ENCODE measurements at places on chromosomes 3 and 15.

- DNase-seq = no peak
These were observed 337.3 kb downstream of the FOXP1 start for GRCh38 chr3:71245971-71246880.

DNA sequence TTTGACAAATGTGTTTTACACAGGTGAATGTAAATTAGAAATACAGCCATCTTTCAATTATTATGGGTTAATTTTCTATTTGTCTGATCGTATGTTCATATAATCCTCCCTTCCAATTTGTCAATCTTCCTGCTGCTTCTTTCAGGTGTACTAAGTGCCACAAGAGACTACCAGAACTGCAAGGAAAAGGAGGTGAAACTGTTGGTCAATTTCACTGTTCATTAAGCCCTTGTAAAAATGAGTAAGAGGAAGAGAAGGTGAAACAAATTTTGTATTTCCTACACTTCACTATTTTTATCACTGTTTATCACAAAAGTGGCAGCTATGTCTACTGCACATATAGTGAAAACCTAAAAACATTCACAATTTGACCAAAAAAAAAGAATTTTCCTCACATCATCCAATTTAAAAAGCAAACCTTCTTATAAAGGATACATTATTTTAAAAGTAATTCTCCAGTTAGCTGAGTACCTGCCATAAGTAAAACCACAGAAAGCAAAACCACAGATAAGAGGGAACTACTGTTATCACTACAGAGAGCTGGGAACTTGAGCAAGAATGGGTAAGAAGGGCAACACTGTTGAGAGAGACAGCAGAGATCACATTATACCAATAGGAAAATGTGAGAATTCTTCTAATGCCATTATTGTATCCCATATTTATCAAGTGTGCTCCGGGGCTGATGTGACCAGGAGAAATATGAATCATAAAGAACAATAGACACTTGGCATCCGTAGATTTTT, 163.0 kb downstream of the TBC1D5 start:
- DNase-seq = no peak

DNA sequence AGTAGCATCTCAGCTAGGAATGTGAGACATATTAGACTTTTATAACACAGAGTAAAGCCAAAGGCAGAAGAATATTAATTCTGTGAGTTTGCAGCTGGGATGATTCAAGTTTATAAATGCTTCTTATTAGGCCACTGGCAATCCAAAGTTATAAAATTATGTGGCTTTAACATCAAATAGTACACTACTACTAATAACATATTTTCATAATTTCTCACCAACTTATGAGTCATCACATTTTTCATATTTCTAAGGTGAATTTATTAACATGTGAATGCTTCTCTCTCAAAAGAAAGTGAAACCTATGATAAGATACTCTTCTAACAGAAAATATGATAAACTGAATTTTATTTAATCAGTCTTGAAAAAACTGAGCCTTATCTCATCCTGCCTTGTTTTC, 1348.2 kb upstream of the ALCAM start:
- no peak for DNase-seq

DNA sequence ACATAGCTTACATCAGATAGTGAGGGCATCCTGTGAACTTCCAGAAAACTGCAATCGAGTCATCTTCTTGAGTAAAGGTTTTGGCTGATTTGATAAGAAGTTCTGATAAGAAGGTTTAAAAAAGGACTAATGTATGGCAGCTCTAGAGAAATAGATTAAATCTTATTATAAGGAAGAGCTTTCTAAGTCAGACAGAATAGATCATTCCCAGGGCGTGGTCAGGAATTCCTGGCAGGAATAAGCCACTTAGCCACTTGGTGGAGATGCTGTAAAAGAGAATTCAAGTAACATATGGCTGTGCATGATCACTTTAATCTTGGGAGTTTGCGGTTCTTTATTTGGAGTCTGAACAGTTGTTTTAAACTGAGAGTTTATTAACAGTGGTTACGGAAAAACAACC, 17.4 kb downstream of the PGBD4 start:
- no peak for DNase-seq

DNA sequence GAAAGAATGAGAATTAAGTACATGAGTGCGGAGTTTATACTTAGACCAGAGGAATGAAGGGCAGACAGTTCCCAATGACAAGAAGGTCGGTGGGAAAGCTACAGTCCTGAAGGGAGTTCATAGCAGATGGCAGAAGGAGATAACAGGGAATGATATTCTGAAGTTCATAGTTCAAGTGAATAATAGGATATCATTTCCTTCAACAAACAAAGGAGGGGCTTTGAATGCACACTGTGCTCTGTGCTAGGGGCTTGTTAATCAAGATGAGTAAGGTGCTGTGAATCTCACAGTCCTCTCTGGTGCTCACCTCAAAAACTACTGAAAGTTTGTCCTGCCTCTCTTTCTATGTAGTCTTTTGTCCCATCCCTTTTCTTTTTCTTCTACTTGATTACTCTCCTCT, 41.9 kb downstream of the SIDT1 start:
- no peak for DNase-seq

DNA sequence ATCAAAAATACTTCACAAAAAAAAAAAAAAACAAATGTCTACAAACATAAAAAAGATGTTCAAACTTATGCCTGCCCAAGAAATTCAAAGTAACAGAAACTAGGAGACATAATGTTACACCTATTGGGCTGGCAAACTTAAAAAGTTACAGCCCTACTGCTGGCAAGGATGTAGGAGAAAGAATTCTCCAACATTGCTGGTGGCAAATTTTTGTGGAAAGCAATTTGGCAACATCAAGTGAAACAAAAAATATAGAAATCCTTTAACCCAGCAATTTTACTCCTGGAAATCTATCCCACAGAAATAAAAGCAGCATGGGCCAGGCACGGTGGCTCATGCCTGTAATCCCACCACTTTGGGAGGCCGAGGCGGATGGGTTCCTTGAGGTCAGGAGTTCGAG, 73.2 kb downstream of the STAG1 start:
- DNase-seq = no peak

DNA sequence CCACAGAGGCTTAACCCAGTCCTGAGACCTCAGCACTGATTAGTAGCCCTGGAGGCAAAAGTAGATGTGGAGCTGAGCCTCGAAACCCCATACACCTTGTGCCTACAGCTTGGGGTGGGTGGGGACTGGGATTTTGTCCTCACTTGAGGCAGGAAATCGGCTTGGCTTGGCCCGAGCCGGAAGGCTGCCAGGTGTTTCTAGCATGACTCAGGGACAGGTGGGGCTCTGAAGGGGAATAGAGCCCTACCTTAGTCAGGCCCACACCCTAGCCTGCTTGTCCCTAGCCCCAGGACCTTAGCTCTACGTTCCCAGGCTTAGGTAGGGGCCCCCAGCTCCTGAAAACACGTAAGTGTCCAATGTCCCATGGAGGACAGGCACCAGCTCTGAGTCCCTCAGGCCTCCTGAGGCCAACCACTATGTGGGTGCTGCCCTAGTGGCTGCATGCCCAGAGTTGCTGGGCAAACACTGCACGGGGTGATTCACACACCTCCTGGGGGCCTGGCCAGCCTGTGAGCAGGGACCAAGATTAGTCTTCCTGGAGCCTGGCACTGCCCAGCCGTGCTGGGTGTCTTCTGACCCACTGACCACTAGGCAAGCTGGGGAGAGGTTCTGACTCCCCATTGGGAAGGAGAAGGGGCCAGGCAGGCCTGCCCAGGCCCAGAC, 3.1 kb downstream of the MST1R start:
- DNase-seq = peak; percentile 19

DNA sequence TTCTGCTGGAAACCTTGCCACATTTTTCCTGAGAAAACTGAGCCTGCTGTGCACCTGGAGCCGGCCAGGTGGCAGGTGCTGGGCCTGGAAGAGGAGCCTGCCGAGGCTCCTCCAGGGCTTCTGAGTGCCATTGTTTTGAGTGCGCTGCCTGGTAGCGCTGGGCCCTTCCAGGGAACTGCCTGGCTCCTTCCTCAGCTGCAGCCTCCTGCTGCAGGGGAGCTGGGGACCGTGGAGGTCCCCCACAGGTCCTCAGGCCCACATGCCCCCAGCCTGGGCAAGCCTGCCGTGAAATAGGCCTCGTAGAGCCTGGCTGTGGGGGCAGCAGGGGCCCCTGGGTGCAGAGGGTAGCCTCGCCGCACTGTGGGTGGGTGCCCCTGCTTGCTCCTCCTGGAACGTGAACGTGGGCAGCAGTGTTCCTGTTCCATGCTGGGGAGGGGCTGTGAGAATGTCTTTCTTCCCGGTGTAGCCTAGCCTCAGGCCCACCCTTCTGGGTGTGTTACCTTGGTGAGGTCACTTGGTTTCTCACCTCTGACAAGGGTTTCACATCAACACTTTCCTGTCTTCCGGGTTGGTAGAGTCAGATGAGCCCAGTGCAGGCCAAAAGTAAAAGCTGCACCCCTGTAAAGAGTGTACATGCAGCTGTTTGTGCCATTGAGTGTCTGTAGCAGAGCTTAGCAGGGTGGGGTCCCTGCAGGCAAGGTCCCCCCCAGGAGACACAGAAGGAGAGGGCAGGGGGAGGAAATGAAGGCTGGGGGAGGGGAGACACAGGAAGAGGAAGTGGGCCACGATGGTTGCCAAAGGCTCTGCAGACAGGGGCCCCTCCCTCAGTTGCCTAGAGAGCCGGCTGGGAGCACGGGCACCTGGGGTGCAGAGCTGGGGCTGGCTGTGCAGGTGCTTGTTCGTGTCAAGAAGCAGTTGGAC, 34.5 kb downstream of the KLF13 start:
- DNase-seq = peak; percentile 93

GRCh38 chr3:159763602-159764489, 224.8 kb upstream of the IL12A start:
- peak; percentile 94 for DNase-seq

GRCh38 chr3:113166719-113167492, 44.5 kb upstream of the BOC start:
- peak; percentile 98 for DNase-seq

GRCh38 chr3:15556512-15556911, 35.0 kb upstream of the COLQ start:
- no peak for DNase-seq

- DNase-seq = peak; percentile 17
These were observed 24.3 kb upstream of the SV2B start for GRCh38 chr15:91075739-91076138.

DNA sequence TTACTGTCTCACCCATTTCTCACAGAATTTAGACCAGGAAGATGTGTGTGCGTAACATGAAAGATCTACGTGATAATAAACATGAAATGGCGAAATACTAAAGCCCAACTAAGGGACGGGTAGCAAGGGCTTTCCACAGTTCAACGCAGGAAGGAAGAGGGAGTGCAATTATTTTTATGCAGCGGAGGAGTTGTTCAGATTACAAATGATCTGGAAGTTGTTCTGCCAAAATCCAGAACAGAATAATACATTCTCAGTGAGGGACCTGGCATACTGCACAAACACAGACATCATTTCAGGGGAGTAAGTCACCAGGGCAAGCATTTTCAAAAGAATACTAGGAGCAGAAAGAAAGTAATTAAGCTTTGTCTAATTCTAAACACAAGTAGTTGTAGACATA, 133.6 kb upstream of the RAP2B start:
- no peak for DNase-seq

GRCh38 chr15:22884344-22884743, 45.9 kb downstream of the NIPA2 start:
- DNase-seq = no peak

DNA sequence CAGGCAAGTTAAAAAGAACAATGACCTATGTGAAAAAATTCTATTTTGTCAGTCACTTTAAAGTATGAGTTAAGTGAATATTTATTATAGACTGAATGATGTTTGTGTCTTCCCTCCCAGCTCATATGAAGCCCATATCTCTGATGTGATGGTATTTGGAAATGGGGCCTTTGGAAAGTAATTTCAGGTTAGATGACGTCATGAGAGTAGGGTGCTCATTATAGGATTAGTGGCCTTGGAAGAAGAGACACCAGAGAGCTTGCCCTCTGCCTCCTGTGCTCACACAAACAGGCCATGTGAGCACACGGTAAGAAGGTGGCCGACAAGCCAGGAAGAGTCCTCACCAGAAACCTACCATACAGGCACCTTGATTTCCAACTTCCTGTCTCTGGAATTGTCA, 138.8 kb upstream of the TNIK start:
- DNase-seq = no peak

- DNase-seq = no peak
These were observed 235.4 kb downstream of the FOXP1 start for GRCh38 chr3:71348001-71348632.

DNA sequence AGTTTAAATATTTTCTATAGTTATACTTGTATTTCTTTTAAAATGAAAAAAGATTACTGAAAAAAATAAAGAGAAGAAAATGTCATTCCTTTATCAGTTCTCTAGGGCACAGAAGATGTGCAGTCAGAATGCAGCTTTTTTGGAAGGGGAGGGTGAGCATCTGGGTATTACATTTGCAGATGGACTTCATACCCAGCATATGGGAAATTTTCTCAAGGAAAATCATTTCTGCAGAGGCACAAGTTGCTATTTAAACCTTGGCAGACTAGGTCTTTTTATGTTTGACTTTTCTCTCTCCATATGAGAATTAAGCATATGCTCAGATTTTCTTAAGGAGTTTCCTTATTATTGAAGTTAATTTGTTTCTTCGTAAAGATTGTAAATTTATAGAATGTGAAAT, 39.5 kb upstream of the ZNF385D start:
- DNase-seq = no peak

DNA sequence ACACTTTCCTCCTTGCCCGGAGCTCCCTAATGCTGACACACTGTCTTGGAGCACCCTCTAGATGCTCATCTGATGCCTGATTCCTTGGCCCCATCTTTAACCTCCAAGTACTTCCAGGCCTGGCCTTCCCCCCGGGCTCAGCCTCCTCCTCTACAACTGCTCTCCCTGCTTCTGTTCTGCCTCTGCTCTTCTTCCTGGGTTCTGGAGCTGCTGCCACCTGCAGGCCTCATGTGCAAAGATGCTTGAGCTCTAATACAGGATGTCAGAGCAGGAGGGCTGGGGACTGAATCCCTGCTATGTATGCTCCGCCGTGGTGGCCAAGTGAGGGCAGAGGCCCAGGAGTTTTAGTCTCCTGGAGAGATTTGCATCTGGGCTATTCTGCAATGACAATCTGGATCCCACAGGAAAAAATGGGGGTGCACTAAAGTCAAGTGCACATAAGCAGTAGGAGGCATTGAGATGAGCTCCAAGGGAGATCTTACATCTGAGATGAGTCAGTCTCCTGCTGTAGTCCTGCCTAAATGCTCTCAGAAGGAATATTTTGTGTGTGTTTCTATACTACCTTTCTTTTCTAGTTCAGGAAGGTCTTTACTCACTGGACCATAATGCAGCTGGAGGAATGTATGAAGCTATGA, 296.3 kb downstream of the UACA start:
- peak; percentile 42 for DNase-seq

- DNase-seq = no peak
These were observed 109.1 kb downstream of the IQSEC1 start for GRCh38 chr3:12963922-12964701.

DNA sequence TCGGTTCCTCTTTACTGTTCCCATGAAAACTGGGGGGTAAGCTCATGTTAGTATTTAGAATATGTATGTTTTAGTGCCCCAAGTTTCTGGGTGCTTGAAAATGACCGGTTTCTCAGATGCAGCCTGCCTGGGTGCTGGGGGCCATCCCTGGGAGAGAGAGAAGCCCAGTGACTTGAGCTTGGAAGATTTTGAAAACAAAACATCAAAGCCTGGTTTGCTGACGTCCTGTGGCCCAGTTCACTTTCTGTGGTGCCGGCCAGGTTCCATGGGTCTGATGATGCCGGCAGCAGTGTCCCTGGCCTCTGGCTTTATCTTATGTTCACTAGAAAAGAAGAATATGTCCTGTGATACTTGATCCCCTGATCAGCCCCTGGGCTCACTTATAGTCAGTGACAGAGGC, 17.1 kb downstream of the APBA2 start:
- no peak for DNase-seq

Measured in COR-L47 (cell line).